ENCODE measurements at places on chromosomes 6 and 20.

- no peak for DNase-seq
Measured at GRCh38 chr6:140661691-140662090, 1287.2 kb upstream of the CITED2 start.

DNA sequence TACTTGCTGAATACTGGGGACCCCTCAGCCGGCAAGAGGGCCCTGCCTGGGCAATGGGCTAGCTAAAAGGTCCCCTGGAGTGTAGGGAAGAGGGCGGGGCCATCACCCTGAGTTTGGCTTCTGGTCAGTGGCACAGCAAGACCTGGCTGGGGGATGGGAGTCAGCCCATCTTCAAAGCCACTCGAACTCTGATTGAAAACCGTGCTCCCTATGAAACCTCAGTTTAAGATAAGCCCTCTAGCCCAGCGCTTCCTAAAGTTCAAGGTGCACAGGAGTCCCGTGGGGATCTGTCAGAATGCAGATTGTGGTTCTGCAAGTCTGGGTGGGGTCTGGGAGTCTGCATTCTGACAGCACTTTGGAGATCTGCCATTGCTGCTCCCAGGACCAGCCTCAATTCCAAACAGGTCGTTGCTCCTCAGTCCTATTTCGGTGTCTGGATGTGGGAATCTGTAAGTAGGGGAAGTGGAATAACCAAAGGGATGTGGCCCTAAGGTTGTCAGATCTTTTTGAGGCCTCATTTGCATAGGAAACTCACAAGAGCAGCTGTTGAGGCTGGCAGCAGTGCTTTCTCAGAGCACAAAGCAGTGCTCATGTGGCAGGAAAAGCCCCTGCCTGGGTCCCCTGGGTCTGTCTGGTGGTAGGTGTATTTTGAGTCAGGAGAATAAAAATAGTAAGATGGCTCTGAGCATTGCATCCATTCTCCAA lies 85.3 kb upstream of the SCP2D1 start:
- no peak for DNase-seq

GRCh38 chr6:131212024-131212423 lies 76.8 kb downstream of the AKAP7 start:
- DNase-seq = no peak

DNA sequence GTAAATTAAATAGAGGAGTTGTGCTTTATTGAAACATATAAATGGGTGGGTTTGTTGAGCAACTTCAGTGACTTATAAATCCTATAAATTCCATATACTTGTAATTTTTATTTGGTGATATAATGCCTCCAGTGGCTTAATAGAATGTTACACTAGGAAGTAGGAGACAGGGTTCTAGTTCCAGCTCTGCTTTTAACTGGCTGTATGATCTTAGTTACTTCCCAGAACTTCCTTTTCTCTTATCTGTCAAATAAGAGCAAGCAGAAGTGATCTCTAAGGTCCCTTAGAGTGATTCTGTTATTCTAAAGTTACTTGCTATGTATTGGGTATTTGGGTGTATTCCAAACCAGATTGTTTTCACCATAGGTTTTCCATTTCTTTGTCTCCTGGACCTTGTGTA lies 10.2 kb downstream of the ZSCAN23 start:
- DNase-seq = no peak

DNA sequence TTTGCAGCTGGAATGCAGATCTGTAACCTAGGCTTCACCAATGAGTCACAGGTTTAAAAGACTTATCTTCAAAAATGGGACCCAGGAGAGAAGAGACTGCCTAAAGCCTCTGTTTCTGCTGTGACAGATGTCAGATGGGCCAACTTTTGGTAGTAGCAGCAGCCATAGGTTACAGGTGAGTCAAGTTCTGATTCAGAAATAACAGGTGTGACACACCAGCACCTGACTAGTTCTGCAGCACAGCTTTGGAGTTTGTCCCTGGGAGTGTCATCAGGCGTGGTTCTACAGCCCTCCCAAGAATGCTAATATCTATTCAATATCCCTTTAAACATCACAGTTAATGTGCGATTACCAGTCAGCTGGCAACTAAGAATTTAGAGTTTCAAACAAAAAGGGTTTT lies 121.9 kb upstream of the BTN3A2 start:
- DNase-seq = no peak

DNA sequence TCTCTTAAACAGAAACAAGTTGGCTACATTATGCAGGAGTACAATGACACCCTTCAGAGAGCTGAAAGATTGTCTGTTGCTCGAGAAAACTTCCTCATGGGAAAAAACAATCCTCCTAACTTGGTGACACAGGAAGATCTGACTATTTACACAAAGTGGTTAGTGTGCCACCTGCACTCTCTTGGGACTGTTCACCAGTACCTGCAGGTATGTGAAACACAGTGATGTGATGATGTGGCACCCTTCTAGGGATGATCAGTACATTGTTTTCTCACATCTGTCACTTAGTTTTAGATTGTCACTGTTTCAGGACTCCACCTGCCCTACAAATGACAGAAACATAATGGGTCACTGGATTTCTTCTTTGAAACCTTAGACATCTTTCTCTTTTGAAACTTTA lies 101.8 kb downstream of the CEP57L1 start:
- DNase-seq = no peak

DNA sequence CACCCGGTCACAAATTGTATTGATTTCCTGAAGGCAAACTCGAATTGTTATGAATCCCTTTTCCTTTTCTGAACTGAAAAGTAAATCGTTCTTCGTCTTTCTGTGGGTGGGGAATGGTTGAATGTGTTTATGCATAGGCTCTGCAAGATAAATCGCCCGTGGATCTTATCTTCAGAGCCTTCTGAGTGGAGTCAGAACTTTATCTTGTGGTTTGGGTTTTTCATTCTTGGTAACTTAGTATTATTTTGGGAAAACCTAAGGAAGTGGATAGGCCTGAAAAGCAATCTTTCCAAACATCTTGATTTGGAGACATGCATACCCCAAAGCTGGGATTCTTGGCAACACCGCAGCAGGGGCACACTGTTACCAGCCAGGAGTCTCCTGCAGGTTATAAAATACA lies 122.4 kb downstream of the MAP3K7 start:
- DNase-seq = no peak

- DNase-seq = no peak
Measured at GRCh38 chr6:168916576-168917211, 337.0 kb downstream of the THBS2 start.

- DNase-seq = no peak
Measured at GRCh38 chr6:119323478-119323877, 26.1 kb downstream of the MAN1A1 start.

GRCh38 chr6:167933290-167933689 lies 64.2 kb upstream of the KIF25 start:
- DNase-seq = no peak

DNA sequence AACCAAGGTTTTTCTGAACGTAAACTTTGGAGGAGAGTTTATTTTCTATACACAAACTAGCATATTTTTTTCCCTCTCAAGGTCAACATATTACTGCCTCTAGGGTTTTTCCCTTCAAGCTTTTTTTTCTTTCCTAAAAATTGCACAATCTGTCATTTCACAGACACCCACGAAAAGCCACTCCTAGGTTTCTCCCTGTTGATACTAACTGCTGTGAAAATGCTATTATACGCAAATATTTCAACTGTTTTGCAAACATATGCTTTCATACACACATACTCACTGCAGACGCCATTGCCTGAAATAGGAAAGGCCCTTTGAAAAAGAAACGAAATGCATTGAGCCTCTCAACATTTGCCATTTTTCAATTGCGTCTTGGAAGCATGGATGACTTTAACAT lies 333.0 kb downstream of the CD83 start:
- no peak for DNase-seq

GRCh38 chr20:33480048-33480447 lies 9.8 kb upstream of the CBFA2T2 start:
- no peak for DNase-seq

DNA sequence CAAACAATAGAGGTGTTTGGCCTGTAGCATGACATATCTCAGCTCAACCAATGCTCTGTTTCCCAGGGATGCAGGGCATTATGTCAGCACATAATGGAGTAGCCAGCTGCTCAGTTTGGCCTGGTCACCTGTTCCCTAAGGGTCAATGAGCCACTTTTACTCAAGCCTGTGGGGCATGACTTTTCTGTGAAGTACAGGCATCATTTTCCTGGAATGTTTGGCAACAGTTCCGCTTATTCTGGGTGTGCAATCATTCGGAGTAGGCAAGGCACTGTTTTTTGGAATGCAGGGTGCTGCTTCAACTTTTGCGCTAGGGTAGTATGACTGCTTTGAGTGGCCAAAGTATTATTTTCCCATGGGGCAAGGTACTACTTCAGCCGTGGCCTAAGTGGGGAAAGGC lies 665.4 kb downstream of the EPHA7 start:
- DNase-seq = no peak

DNA sequence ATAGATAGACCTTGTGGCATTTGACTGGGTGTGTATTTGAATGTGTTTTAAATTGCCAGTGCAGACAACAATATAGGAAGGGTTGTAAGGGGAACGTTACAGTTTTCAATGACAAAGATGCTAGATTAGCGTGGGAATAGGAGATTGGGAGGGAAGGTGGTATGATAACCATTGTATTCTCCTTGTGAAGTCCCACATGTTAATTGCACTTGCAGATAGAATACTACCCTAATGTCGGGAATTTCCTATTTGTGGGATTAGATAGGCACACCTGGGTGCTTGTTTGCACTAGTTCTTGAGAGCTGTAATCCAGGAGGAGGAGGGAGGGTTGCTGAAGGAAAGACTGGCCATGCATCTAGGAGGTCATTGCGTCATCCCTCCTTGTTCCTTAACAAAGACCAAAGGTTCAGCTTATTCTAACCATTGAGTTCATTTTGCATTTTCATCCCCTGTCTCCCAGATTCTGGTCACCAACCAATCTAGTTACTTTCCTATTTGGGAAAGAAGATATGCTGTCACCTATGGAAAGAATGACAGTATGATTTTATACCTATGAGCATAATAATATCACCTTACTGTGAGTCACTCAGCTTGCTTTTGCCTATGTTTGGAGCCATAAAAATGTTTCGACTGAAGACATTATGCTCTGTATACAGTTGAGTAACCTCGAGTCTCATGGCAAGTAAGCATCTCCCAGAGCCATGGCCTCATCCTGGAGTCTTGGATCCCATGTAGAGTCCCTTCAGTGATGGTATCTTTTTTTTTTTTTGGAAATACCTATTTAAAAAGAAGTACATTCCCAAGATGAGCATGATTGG lies 201.5 kb downstream of the DTNBP1 start:
- DNase-seq = no peak

DNA sequence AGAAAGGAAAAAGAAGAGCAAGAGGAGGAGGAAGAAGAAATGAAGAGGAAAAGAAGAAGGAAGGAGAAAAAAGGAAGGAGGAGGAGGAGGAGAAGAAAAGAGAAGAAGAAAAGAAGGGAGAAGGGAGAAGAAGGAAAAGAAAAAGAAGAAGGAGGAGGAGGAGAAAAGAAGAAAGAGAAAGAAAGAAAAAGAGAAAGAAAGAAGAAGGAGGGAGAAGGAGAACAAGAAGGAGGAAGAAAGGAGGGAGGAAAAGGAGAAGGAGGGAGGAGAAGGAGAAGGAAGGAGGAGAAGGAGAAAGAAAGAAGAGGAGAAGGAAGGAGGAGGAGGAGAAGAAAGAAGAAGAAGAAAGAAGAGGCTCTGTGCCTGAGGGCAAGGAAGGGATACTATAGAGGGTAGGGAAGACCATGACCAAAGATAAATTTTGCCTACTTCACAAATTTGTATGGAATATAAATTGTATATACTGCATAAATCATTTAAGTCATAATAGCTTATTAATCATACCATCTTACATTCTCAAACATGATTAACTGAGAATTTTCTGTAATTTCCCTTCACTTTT lies 55.7 kb downstream of the SESN1 start:
- no peak for DNase-seq

GRCh38 chr6:4872841-4873240 lies 96.6 kb downstream of the CDYL start:
- DNase-seq = no peak

DNA sequence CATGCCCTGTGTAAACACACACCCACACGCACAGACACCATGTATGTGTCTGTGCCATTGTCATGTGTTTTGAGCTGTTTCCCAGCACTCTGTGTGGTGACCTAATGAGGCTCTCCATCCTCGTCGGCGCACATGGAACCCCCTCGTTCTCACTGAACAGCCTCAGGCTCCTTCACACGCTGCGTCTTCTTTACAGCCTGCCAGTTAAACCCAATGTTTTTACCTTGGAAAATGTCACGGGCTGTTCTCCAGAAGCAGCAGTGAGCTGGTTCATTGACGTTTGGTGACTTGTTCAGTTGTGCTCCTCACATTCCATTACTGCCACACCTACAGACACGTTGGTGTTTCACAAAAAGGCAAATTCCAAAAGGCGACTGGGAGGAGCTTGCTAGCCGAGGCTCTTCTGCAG lies 201.0 kb upstream of the FOXQ1 start:
- DNase-seq = no peak

Measured in stimulated activated CD8-positive, alpha-beta memory T cell treated with anti-CD3 and anti-CD28 coated beads, Interleukin-2, amount 100 ng/mL, for 48 hours (primary cell).